ENCODE measurements at places on chromosomes 12 and 14.

DNA sequence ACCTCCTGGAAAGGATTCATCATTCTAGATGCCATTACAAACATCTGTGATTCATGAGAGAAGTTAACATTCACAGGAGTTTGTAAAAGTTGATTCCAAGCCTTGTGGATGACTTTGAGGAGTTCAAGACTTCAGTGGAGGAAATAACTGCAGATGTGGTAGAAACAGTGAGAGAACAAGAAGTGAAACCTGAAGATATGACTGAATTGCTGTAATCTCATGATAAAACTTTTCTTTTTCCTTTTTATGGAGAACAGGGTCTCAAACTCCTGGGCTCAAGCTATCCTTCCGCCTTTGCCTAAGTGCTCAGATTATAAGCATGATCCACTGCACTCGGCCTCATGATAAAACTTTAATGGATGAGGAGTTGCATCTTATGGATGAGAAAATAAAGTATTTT lies 64.5 kb upstream of the GTF2A1 start:
- no peak for DNase-seq

DNA sequence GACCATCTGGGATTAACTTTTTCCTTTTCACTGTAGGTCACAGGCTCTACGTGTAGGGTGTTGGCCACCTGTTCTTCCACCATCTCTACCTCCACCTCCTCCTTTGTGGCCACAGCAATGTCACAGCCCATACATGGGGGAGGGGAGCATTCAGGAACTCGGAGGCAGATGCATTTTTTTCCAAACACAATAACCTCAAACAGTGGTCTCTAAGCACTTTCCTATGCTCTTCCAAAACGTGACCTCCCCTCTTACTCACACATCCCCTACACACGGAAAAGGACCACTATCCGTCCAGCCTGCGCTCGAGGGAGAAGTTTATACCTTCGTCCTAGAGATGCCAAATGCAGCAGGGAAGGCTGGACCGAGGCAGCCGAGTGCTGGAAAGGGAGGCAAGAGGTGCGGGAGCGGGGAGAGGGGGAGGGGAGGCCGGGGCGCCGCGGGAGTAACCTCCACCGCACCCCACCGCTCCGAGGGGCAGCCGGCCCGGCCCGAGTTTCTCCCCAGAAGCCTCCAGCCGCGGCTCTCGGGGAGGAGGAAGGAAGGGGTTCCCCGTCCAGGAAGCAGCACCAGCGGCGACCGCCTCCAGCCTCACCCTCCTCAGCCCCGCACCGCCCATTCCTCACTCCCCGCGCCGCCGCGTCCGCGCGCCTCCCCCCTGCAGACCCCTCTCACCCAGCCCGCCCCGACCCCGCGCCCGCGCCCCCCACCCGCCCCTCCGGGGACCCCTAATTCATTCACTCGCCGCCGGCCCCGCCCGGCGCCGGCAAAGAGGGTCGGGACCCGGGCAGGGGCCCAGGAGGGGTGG lies 594 bp downstream of the KRAS start:
- DNase-seq, result peak; percentile 84

- peak; percentile 83 for DNase-seq
These were observed 1.1 kb downstream of the IPO8 start for GRCh38 chr12:30694412-30695198.

- DNase-seq, result peak; percentile 90
These were observed 73.6 kb downstream of the TESC start for GRCh38 chr12:117025481-117026151.

DNA sequence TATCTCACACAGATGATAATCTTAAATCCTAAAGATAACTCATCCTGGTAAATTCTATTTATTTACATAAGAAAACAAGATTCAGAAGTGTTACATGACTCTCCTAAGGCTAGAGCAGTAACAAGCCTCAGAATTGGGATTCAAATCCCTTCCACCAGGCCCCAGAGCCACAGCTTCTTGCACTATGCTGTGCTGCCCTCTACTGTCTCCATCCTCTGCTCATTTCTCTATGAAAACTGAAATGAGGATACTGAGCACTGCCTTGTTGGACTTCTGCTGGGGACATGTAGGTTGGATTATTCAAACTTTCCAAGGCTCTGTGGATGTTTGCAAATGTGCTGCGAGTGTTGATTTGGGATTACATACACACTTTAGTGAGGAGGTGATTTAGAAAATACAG lies 23.5 kb upstream of the C12orf50 start:
- DNase-seq, result peak; percentile 35

DNA sequence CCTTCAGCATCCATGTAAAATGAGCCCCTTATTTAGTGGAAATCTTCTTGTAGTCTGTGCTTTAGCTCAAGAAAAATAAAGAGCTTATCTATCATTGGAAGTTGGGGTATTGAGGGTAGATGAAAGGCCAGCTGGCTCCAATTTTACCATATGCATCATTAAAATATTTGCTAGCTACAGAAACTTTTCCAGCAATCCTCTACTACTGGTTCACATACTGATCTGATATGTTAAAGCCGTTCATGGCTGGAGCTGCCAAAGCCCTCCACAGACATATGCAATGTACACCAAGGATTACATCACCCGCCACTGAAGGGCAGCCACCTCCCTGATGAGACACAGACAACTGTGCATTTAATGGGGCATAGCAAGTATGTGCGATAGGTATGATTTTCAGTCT lies 1205.3 kb downstream of the GALC start:
- DNase-seq, result no peak

- DNase-seq, result no peak
These were observed 31.2 kb downstream of the ARL6IP4 start for GRCh38 chr12:123011701-123012100.

DNA sequence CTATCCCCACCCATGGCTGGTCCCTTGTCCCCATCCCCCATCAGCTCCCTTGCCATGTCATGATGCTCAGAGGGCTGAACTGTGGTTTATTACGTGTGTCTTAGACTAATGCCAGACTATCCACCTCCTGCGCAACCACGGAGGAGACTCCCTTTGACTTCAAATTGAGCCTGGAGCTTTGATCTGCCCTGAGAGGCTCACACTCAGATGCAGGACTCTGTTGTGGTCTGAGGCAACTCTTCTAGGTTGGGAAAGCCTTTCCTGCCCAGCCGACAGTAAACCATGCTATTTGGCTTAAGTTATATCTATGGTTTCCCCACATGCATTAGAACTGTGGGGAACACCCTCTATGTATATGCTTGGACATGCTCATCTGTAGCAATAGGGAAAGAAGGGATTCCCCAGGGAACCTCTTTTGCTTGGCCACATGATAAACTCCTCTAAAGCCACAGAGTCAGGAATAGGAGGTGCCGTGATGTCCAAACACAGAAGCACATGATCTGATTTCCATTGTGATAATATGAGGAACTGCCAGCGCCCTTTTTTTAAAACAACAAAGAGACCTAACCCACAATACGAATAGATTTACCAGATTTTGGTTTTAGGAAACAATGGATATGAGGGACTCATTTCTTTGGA lies 11.1 kb upstream of the LGALS3 start:
- DNase-seq, result peak; percentile 80

DNA sequence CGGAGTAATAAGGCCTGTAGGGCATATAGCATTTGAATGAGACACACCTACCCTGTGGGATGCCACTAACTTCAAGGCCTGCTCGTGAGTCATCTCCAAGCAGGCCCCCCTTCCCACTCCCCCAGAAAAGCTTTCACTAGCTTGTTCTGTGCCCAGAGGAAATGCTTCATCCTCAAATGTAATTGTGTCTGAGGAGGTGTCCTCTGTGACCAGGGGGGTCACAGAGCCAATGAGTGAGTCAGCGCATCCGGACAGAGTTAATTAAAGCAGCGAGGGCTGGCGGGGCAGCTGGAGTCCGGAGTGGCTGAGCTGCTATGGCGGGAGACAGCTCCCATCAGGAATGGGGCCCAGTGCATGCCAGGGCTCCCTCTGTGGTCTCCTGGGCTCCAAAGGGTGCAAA lies 27.0 kb upstream of the ESRRB start:
- DNase-seq, result no peak

DNA sequence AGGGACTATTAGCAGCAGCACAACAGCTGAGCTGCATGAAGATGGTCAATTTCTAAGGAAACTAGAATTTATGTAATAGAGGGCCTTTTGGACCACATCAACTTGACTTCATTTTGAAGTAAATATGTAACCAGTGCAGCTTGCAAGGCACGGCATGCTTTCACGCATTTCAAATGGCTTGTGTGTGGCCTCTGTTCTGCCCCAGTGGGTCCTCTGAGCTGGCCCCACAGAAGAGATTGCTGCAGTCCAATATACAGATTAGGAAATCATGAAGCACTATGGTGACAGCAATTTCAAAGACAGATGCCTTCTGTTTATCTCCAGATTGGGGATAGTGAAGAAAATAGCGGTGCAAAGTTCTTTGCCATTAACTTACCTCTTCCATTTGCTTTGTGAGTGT lies 101.4 kb downstream of the PDZRN4 start:
- no peak for DNase-seq

- no peak for DNase-seq
These were observed 4.4 kb downstream of the ARHGEF25 start for GRCh38 chr12:57615637-57616036.

DNA sequence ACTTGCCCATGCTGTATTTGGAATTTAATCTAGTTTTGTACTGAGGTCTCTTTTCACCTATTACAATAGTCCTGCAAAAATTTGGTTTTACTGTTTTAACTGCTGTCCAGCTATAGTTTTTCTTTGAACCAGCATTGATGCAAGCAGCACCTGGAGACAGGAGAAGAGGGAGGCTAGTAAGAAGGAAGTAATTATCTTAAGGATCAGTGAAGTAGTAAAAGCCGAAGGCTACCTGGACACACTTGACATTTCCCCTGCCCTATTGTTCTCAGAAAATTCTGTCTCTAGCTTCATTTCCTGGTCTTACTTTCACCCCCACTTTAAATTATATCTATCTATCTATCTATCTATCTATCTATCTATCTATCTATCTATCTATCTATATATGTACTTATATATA lies 43.5 kb upstream of the LRIG3 start:
- no peak for DNase-seq

DNA sequence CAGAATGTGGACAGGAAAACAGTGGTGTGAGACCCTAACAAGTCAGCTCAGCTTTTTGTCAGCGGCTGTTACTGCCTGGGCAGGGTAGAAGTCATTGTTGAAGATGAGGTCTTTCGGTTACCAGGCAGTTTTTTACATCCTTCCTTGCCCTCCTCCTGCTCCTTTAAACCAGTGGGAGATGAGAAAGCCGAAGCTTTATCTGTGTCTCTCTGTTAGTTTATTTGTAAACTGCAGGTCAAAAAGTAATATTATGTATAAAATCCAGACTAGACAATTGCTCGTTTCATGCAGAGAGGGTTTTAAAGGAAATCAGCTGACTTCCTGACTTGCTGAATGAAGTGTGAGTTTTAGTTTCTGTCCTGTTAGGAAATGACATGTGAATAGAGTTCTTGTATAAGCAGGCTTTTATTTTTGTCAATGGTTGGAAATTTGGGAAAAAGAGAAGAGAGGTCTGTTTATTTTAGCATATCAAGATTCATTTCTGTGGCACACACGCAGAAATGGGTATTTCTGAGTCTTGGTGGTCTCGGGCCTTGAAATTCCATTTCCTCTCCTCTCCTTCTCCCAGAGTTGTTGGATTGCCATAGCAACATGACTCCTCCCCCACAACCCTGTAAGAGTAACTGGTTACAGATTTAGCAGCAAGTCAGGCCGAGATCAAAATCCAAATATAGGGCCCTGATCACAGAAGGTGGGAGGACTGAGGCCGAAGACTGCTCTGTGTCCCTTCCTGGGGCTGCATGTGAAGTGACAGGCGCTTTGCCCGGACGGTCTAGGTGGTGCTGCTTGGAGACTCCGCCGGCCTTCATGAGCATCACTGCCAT lies 60.8 kb downstream of the SAMD4A start:
- no peak for DNase-seq

DNA sequence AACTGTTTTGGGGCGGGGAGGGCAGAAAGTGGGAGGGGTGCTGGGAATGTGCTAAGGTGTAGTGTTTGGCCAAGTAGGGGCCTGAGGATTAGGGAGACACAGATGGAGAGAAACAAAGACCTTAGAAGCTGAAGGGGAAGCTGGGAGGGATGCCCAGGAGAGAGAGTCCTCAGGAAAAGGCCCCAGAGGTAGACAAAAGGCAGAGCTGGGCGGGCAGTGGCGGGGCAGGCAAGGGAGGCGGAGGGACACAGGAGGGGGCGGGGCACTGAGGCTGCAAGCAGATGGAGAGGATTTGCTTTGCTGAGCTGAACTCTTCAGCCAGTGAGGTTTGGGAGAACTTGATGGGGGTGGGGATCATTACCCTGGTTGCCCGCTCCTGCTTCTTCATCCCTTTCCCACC lies 2.8 kb downstream of the PTMS start:
- DNase-seq, result peak; percentile 26

GRCh38 chr12:51484119-51484518 lies 59.5 kb downstream of the SLC4A8 start:
- DNase-seq, result no peak

GRCh38 chr14:52313462-52313861 lies 650 bp upstream of the PTGER2 start:
- no peak for DNase-seq

DNA sequence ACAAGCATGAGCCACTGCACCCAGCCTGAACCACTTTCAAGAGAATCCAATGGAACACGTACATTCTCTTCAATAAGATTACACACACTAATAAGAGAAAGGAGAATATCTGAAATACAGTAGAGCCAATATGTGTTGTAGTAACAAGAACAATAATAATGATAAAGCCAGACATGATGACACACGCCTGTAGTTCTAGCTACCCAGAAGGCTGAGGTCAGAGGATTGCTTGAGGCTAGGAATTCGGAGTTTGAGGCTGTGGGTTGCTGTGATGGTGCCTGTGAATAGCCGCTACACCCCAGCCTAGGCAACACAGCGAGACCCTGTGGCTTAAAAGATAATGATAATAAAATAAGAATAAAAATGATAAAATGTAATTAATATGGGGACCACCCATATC lies 15.6 kb downstream of the APOBEC1 start:
- no peak for DNase-seq

DNA sequence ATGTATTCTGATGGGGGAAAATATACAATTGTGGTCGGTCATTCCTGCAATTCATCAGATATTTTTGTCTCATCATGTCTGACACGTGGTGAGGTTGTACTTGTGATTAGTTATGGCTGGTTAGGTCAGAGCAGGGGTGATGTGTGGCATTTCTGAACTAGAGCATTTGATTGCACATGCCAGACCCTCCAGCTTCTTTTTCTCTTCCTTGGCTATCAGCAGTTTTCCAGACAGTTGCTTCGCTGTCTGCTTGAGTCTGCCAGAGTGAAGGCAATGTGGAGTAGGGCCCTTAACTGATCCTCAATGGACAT lies 25.9 kb downstream of the TMEM117 start:
- no peak for DNase-seq

GRCh38 chr14:99880651-99881420 lies 87.6 kb downstream of the EML1 start:
- no peak for DNase-seq

DNA sequence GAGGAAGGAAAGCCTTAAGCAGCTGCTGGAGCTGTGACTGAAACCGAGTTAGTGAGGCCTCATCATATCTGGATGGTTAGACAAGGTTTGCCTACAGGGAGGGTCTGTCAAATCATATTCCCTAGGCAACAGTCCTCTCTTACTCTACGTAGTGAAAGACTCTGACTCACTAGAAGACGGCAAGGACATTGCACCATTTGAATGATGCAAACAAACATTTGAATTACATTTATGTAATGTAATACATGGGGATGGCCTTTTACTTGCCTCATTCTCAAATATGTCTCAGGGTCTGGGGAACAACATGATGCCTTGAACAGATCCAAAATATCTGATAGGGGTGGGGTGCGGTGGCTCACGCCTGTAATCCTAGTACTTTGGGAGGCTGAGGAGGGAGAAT lies 29.8 kb upstream of the STRAP start:
- DNase-seq, result no peak

- no peak for DNase-seq
These were observed 406.3 kb downstream of the SLC6A15 start for GRCh38 chr12:84506282-84506681.
